ENCODE measurements at places on chromosomes 7 and 10.

DNA sequence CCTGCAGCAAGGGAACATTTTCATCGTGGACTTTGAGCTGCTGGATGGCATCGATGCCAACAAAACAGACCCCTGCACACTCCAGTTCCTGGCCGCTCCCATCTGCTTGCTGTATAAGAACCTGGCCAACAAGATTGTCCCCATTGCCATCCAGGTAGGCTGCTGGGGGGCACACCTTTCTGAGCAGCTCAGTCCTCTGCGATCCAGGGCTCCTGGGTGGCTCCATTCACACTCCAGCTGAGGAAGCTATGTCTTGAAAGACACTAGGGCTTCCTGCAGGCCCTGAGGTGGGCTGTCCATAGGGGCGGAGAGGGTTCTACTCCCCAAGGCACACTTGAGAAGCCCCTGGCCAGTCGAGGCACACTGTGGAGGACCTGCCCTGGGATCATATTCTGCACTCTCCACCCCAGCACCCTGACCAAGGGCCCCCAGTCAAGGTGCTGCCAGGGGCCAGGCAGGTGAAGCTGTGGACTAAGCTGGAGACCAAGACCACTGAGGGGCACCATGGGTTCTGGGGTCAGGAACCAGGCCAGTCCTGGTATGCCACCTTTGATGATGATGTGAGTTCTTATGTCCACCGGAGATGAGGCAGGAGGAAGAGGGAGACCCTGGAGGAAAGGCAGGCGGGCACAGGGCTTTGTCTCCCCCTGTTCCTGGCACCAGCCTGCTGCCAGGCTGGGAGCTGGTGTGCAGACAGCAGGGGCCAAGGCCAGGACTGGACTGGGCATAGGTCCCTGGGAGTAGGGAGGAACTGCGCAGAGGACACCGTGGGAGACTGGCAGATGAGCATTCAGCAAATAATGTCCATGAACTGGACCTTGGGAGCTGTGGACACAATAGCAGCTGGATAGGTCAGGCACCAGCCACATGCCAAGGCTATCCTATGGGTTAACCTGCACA, 54.8 kb downstream of the ALOX5 start:
- peak; percentile 66 for DNase-seq

GRCh38 chr10:11546581-11546980, 64.9 kb downstream of the USP6NL start:
- no peak for DNase-seq

- no peak for DNase-seq
Observed at GRCh38 chr7:101124376-101125056, 2.4 kb upstream of the SERPINE1 start.

GRCh38 chr10:72037266-72037665, 51.1 kb downstream of the SPOCK2 start:
- DNase-seq, result no peak

DNA sequence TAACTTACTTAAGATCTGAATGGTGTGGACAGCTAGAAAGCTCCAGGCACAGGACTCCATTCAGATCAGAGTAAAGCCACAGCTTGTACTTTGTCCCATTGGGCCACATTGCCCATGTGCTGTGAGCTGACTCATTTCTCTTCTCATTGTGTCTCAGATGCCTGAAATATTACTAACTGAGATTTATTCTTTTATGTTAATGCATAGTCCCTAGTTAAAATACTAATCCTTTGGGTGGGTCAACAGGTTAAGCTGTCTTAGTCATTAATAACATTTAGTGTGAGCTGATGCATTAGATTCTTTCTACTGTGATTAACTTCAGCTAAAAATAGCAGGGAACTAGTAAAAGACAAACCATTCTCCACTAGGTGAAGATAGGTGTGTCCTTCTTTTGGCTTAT, 104.7 kb upstream of the ARMC3 start:
- DNase-seq, result no peak

GRCh38 chr7:42605406-42606192, 306.3 kb downstream of the C7orf25 start:
- DNase-seq, result no peak

- DNase-seq, result no peak
Observed at GRCh38 chr10:117638200-117638599, 95.7 kb downstream of the EMX2 start.

Measured in pancreas (tissue), 10 donors.